ENCODE measurements at places on chromosomes 5 and 9.
A peak's percentile ranks its signal among the peaks of the same experiment; 100 is the strongest.

DNA sequence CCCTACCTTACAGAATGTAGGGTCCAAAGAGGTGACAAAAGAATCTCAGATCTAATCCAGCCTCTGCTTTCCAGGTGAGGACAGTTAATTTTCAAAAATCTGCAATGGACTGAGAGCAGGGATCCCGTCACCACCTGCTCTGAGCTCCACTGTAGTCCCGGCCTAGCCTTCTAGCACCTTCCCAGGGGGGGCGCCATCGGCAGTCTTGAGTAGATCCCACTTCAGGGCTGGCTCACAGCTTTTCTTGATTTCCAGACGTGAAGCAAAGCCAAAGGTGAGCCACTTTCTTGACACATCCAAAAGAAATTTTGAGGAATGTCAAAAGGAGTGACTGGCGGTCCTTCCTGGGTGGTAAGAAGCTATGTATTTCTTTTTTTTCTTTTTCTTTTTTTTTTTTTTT is 114.1 kb downstream of the SYK start:
- no peak for DNase-seq

DNA sequence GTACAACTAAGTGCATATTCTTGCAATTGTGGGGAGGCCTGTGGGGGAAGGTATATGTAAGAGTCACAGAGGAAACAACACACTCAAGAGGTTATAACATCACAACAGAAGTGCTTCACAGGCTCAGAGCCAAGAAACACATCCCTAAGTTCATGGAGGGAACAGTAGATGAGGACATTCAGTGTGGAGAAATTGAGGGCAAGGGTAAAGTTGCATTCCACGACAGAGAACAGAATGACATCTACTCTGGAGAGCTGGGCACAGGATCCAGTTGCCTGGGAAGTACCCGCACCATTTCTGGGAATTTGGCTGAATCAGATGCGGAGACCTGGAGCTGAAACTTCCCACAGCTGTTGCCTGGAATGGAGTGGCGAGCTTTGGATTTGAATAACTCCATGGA is 197.2 kb downstream of the NXNL2 start:
- DNase-seq: no peak

GRCh38 chr9:115524453-115525059 is 406.6 kb upstream of the TNC start:
- peak; percentile 15 for DNase-seq

DNA sequence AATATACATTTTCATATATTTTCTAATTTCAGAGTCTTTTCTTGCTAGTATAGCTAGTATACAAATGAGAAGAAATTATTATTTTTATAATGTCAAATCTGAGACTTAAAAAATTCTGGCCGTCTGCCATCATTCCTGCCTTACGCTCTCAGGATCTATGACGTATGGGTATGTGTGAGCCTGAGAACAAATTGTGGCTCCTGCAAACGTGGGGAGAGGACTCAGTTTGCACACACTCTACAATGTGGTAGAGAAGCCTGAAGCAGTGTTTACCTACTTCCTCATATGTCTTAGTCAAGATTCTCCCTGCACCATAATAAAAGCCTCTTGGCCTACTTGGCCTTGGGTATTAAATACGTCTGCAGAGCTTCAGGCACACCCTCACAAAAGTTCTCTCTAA is 825.4 kb downstream of the SEMA5A start:
- DNase-seq: no peak

GRCh38 chr5:3230941-3231340 is 364.7 kb upstream of the IRX1 start:
- DNase-seq: no peak

DNA sequence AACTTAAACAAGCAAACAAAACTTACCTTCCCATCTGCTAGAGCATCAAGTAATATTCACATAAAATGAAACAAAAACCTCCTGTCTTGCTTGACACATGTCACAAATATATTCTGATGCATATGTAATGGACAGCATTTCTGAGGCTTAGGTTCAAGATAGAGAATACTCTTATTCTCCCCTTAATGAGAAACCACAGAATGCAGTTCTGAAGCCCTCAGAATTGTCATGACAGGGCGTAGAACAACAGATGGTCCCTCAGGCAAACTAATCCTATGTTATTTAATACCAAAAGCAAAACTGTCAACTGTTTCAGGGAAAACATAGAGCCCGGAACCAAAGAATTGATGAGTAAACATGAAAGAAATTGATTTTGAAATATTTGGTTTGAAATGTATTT is 229.9 kb upstream of the RIOK2 start:
- no peak for DNase-seq

- no peak for DNase-seq
Observed at GRCh38 chr9:112535301-112535700, 48.7 kb downstream of the KIAA1958 start.

DNA sequence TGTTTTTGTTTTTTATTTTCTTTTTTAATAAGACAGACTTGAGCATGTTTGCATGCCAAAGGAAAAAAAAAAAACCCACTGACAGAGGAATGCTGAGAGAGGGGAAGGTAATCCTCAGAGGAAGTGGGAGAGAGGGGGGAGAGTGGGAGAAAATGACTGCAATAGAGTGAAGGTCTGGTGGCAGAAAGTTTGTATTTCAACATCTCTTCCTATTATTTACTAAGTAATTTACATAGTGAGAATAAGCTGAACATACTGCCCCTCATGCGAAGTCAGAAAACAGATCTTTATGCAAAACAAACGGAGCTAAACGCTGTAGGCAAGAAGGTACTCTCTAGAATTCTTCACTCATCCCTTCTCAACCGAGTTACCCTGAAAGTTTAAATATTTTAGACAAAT is 45.0 kb downstream of the ELL2 start:
- no peak for DNase-seq

DNA sequence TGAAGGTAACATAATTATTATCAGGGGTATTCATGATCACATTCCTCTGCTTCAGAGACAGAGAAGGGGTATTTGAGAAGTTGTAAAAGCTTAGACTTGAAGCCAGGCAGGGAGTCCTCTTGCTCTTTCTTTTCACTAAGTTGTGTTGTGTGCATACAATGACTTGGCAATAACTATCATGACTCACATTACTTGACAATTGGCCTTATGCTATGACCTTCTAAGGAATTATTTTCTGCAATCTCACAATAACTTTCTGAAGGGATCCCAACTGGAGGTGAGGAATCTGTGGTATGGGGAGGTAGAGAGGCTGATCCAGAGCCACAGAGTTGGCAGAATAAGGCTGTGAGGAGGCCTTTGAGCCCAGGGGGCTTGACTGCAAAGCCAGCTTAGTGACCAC is 622.3 kb downstream of the MTRR start:
- DNase-seq: no peak

GRCh38 chr5:52840277-52841050 is 52.7 kb downstream of the ITGA1 start:
- DNase-seq: no peak

- peak; percentile 71 for DNase-seq
Observed at GRCh38 chr9:126301985-126302603, 24.5 kb upstream of the MVB12B start.

- DNase-seq: no peak
Observed at GRCh38 chr5:150065886-150066285, 20.5 kb downstream of the CSF1R start.

DNA sequence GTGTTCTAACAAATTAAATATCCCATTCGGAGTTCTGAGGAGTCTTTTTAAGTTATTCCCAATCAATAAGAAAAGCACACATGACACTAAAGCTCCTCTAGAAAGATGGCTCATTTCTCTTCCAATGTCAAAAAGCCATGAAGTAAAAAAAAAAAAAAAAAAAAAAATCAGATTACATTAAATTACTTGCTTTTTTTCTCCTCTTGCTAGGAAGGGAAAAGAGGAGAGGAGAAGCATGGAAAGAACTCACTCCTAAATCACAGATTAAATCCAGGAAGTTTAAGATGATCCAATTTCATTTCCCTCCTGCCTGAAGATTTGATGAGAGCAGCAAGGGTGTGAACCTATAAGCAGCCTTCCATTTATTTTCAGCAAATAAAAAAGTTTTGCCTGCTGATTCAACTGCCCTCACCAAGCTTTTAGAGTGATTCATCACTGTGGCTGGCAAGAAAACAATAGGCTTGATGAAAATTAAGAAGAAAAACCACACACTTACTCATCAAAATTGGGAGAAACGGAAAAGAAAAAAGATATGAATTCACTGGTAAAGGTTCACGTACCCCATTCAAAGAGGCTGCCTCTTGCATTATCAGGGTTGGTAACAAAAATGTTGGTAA is 19.7 kb downstream of the MYO10 start:
- no peak for DNase-seq

GRCh38 chr9:92954049-92954861 is 6.9 kb downstream of the FGD3 start:
- DNase-seq: no peak

- no peak for DNase-seq
Observed at GRCh38 chr9:137441289-137441934, at the start of gene ENTPD8. Gene ENTPD8, minus strand, starts transcription at chr9:137441357. Its CDS starts 3,072 bp downstream, at chr9:137438285.

DNA sequence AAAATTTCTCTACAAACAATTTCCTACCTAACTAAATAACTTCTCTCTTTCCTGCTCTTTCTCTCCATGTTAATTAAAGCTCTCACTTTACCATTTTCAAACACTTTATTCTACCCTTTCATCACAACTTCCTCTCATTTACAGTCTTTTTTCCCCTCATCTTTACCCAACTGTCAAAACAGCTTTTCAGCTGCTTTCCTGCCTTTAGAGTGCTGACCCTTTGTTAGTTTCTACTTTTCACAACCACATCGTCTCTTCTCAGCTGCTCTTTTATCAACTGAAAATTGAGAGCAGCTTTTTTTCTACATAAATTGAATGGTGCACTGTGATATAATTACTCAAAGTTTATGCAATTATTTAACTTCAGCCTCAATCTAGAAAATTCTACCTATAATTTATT is 3.1 kb upstream of the HOMER1 start:
- no peak for DNase-seq

- no peak for DNase-seq
Observed at GRCh38 chr9:102950346-102950745, 44.8 kb upstream of the CYLC2 start.

- DNase-seq: no peak
Observed at GRCh38 chr9:65410926-65411325, 125.9 kb upstream of the FOXD4L5 start.

- DNase-seq: no peak
Observed at GRCh38 chr9:18632632-18633403, 158.9 kb downstream of the ADAMTSL1 start.

DNA sequence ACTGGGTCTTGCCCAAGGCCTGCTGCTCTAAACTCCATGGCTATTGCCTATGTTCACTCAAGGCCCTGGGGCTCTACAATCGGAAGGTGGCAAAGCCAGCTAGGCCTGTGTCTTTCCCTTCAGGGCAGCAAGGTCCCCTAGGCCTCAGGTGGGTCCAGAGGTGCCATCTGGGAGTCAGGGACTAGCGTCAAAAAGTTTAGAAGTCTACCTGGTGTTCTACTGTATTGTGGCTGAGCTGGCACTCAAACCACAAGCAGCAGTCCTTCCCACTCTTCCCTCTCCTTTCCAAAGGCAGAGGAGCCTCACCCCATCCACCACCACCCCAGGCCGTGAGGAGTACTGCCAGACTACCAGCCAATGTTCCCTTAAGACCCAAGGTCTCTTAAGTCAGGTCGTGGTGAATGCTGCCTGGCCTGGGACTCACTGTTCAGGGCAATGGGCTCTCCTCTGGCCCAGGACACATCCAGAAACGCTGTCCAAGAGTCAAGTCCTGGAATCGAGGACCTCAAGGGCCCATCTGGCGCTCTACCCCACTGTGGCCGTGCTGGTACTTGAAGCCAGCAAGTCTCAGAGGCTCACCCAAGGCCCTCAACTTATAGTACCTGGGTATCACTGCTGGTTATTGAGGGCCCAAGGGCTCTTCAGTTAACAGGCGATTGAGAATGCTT is 13.0 kb upstream of the SARDH start:
- no peak for DNase-seq

DNA sequence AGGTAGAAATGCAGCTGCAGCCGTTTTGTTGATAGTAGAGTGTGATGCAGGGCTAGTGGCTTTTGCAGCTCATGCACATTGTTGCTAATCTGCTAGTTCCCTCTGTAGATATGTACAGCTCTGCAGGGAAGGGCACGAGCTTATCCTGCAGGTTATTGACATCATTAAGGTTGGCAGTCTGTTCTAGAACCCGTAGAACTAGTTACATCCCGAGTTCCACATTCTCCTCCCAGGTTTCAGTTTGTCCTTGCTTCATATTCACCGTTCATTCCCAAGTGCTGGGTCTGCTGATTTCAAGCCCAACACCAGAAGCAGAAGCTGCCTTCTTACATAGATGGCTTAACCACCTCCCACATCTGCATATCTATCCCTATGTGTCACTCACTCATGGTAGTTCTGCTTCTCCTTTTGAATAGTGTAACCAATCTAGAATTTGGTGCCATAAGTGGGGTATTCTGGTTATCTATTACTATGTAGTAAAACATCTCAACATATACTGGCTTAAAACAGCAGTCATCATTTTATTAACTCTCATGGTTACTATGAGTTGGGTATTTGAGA is 38.1 kb downstream of the CRHBP start:
- DNase-seq: no peak

All from cerebellum (tissue), 4 donors.